ENCODE measurements at places on chromosomes 3 and 15. TPM values are rescaled to one million over a fixed set of nuclear protein-coding genes. Genes with fewer than 3 reads are reported as not detected.
A peak's percentile ranks its signal among the peaks of the same experiment; 100 is the strongest.

The BUB1B gene
- 8.6 TPM for total RNA-seq

The GOLGA8T gene
- not detected for total RNA-seq

The CCDC9B gene
- total RNA-seq, result 65.4 TPM

The TGM5 gene
- total RNA-seq, result not detected

The KCNMB3 gene
- 1.6 TPM for total RNA-seq

DNA sequence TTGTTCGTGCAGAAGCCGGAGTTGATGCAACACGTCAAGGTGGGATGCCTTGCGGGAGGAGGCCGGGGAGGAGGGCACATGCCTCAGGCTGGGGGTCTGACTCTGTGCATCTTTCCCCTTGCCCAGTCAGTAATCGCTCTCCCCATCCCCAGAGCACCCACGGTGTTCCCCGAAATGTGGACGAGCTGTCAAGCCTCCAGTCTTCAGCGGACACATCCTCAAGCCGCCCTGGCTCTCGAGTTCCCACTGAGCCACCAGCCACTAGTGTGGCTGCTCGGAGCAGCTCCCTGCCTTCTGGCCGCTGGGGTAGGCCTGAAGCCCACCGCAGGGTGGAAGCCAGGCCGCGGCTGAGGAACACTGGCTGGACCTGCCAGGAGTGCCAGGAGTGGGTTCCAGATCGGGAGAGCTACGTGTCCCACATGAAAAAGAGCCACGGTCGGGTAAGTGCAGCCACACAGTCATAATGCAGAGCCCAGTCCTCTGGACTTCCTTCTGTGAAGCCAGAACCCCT lies 18.7 kb upstream of the ALPK3 start:
- H3K4me3 ChIP-seq, result no peak overlapping the region
- H3K27ac ChIP-seq, result no peak overlapping the region
- H3K36me3 ChIP-seq, result peaks cover 95% of the 10 kb centered on the region

- no peaks in the 10 kb centered on the region for H3K4me1 ChIP-seq
- H3K36me3 ChIP-seq, result no peaks in the 10 kb centered on the region
- no peaks in the 10 kb centered on the region for H3K27me3 ChIP-seq
- no peak for DNase-seq
- no peak overlapping the region for H3K27ac ChIP-seq
Observed at GRCh38 chr3:82100378-82100777, 338.9 kb upstream of the GBE1 start.

DNA sequence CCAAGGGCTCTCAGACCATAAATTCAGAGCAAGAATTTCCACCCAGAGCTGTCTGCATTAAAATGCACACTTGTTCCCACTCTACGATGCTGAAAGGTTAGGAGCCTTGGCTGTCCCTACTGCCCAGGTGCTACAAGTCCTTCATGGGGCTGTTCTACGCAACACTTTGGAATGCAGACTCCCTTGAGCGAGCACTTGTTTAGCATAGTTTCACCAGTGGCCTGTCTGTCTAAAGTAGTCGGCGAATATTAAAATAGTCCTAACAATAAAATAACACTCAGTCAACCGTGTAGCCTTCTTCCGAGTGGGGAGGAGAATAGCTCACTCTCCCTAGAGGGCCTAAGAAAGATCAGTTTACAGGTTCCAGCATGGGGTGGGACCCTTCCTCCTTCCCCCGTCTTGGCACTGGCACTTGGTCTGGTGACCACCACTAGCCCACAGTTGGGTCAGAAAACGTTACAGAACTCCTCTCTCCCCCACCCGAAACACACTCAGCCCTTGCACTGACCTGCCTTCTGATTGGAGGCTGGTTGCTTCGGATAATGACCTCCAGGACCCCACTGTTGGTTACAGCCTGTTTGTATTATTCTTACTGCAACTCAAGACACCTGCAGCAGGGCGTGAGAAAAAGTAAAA lies at the start of gene CLDN16:
Gene CLDN16, plus strand, starts transcription at position 586 of the 636 bp plus-strand sequence. CDS start 167 bp downstream, outside the sequence.
- no peak within 1 kb of the TSS for H3K4me3 ChIP-seq
- no peaks in the 10 kb centered on the region for H3K36me3 ChIP-seq
- H3K4me1 ChIP-seq, result peaks cover 5% of the 10 kb centered on the region
- H3K27me3 ChIP-seq, result no peaks in the 10 kb centered on the region
- H3K27ac ChIP-seq, result no peak within 1 kb of the TSS

DNA sequence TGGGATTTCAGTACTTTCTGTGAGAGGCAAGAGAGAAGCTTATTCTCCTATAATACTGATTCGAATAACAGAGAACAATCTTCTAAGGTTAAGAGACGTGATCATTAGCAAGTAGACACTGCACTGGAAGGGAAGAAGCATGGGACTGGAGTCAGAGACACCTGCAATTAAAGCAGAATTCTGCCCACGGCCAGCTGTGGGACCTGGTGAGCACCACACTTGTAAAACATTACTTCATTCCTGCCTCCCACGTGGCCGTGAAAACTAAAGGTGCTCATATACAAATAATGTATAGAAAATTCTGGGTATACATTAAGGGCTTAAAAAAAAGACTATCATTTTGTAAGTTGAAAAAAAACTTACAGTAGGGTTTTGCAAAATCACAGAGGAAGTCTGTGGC lies 2.0 kb downstream of the TM2D3 start:
- peaks cover 40% of the 10 kb centered on the region for H3K36me3 ChIP-seq
- H3K27me3 ChIP-seq, result no peaks in the 10 kb centered on the region
- peak overlapping the region; percentile 93 for H3K4me3 ChIP-seq
- DNase-seq, result no peak
- no peak overlapping the region for H3K27ac ChIP-seq
- peaks cover 47% of the 10 kb centered on the region for H3K4me1 ChIP-seq

GRCh38 chr15:63226966-63227401 lies 37.6 kb downstream of the RAB8B start:
- H3K27ac ChIP-seq, result no peak overlapping the region
- peaks cover 94% of the 10 kb centered on the region for H3K4me1 ChIP-seq
- H3K4me3 ChIP-seq, result no peak overlapping the region
- H3K27me3 ChIP-seq, result no peaks in the 10 kb centered on the region

- H3K4me3 ChIP-seq, result no peak overlapping the region
- peaks cover 2% of the 10 kb centered on the region for H3K36me3 ChIP-seq
- H3K4me1 ChIP-seq, result peaks cover 17% of the 10 kb centered on the region
Observed at GRCh38 chr3:14204515-14205284, 26.1 kb downstream of the LSM3 start.

DNA sequence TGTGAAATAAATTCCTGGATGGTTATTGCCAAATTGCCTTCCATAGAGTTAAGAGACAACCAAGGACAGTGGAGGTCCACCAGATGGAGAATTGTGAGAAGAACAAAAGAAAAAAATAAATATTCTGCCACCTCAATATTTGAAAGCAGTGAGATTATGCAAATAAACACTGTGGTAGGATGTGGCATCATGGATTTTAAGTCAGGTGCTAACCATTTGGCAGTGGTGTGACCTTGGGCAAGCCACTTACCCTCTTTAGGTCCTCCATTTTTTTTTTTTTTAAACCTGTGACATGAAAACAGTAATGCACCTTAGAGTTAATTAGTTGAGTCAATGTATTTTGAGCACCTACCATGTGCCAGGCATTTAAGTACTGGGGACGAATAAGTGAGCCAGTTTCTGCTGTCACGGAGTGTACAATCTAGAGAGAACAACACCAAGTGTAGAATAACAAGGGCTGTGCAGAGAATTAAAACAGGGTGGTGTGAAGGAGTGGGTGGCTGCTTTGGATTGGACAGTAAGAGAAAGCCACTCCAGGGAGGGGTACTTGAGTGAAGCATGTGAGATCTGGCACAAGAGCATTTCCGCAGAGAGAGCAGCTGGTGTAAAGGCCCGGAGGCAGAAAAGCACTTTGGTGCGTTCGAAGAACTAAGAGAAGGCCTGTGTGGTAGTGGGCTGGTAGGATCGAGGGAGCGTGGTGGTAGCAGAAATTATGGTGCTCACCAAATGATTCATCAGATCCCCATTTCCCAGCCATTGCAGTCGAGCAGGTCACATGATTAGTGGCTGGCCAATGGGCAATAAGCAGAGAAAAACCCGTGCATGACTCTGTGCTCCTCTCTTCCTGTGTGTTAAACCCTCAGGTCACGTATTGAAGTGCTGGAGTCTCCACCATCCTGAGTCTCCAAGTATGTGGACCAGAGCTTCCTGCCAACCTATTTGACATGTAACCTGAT lies 39.2 kb downstream of the CCK start:
- no peak overlapping the region for H3K27ac ChIP-seq
- no peaks in the 10 kb centered on the region for H3K4me1 ChIP-seq
- H3K27me3 ChIP-seq, result no peaks in the 10 kb centered on the region
- DNase-seq, result no peak
- H3K4me3 ChIP-seq, result no peak overlapping the region

GRCh38 chr3:21682206-21682605 lies 68.8 kb downstream of the ZNF385D start:
- DNase-seq, result no peak
- no peaks in the 10 kb centered on the region for H3K36me3 ChIP-seq
- no peak overlapping the region for H3K27ac ChIP-seq
- H3K27me3 ChIP-seq, result no peaks in the 10 kb centered on the region
- no peaks in the 10 kb centered on the region for H3K4me1 ChIP-seq

DNA sequence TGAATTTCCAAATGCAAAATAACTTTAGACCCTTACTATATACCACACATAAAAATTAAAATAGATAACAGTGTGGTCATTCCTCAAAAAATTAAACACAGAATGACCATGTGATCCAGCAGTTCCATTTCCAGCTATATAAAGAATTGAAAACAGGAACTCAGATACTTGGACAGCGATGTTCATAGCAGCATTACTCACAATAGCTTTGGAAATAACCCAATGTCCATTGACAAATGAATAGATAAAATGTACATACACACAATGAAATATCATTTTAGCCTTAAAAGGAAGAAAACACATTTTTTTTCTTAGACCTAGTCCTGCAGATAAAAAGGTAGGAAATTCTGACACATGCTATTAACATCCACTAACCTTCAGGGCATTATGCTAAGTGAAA lies 26.7 kb downstream of the RAD51 start:
- H3K27ac ChIP-seq, result no peak overlapping the region
- no peak overlapping the region for H3K4me3 ChIP-seq
- no peaks in the 10 kb centered on the region for H3K27me3 ChIP-seq
- no peak for DNase-seq
- H3K36me3 ChIP-seq, result peaks cover 8% of the 10 kb centered on the region

DNA sequence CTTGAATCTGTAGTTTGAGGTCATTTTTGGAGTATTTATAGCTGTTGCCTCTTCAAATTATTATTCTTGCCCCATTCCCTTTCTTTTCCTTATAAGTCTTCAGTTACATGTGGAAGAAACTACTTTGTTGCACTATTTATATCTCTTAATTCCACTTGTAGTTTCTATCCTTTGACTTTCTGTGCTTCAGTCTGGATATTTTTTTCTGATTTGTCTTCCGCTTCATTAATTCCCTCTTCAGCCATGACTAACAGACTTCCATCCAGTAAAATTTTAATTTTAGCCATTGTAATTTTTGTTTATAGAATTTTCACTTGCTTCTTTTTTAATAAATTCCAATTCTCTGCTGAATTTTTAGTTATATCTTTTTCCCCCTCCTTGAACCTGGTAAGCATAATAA lies 15.7 kb upstream of the VEPH1 start:
- H3K4me3 ChIP-seq, result no peak overlapping the region
- H3K4me1 ChIP-seq, result no peaks in the 10 kb centered on the region
- H3K27me3 ChIP-seq, result no peaks in the 10 kb centered on the region
- DNase-seq, result no peak
- no peaks in the 10 kb centered on the region for H3K36me3 ChIP-seq

DNA sequence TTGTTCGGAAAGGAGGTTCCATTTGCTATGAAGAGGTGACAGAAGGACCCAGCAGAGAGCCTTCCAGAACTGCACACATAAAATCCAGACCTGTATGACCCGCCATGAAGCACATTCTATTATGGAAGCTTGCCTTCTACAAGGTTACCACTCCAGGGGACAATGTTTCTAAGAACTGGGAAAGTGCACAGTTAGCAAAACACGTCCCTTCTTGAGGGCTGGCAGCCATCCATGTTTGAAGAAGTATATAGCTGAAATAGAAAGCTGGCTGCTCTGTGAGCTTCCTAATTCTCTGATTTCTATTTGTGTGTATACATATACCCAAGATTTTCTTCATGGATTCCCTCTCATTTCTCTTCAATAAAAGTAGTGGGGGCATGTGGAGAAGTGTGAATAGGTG lies 74.6 kb downstream of the CNTN3 start:
- peaks cover 5% of the 10 kb centered on the region for H3K4me1 ChIP-seq
- no peaks in the 10 kb centered on the region for H3K36me3 ChIP-seq
- no peak overlapping the region for H3K4me3 ChIP-seq
